ENCODE measurements at places on chromosomes 5 and 9.

- DNase-seq: no peak
Observed at GRCh38 chr9:96048104-96048955, 172.8 kb downstream of the ERCC6L2 start.

- no peak for DNase-seq
Observed at GRCh38 chr9:35051069-35051967, 21.1 kb downstream of the VCP start.

GRCh38 chr9:16719921-16720320 lies 150.5 kb downstream of the BNC2 start:
- no peak for DNase-seq

DNA sequence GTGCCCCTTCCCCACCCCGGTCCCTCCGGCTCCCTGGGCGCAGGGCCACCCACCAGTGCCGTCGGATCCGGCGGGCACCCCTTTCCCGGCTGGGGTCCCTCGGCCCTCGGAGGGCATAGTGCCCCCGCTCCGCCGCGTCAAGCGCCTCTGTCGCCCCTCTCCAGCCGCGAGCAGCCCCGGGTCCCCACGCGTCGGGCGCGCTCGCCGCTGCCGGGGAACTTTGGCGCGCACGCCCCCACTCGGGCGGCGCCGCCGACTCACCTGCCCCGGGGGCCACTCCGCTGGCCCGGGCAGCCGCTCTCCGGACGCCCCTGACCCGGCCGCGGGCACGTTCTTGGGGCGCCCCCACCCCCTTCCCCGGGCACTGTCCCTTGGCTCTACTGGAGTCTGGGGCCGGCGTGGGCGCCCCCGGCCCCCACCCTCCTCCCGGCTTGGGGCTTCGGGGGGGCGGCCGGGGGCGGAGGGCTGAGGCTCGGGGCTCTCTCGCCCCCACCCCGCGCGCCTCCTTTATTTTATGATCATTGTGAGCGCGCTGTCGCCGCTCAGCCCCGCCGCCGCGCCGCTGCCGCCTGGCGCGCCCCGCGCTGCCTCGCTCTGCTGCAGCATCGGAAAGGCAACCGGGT lies 1.1 kb upstream of the FAM78A start:
- DNase-seq: no peak

DNA sequence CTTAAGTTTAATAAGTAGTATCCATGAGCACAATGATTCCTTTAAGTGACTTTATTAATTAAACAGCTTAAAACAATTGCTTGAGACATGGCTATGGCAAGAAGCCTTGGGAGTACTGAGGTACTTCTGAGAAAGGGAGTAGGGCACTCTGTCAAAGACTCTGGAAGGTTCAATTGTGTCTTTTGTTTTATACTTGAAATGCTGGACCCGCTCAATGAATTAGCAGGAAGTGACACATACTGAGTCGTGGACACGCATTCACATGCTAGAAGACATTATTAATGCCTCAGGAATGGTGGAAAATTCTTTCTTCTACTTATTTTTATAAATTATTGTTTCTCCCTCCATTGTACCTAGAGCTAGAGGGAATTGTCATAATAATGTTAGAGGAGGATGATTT lies 347.3 kb upstream of the ZNF608 start:
- DNase-seq: no peak

- DNase-seq: peak; percentile 29
Observed at GRCh38 chr9:684941-685340, 156.6 kb upstream of the DMRT1 start.

- DNase-seq: no peak
Observed at GRCh38 chr9:111601237-111602018, 2.0 kb upstream of the PTGR1 start.

- no peak for DNase-seq
Observed at GRCh38 chr9:37775216-37775919, 9.5 kb downstream of the EXOSC3 start.

Data from esophagus muscularis mucosa (tissue), 4 donors.